Right lung (tissue), 10 donors: ENCODE measurements at places on chromosomes 1 and 21.

DNA sequence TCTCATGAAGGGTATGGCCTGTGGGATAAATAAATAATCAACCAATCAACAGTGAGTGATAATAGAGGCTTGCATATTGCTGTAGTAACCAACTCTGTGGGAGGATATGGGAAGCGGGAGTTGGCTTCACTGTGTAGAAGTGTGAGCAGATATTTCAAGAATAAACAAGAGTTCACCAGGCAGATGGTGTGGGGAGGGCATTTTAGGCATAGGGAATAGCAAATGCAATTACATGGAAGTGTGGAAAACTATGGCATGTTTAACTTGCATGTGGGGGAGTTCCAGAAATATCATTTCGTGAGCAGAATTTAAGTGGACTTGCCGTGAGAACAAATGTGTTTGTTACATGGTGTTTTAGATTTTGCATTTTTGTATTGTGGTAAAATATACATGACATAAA is 95.2 kb downstream of the SPATA46 start:
- DNase-seq = no peak

GRCh38 chr21:39444421-39445180 is 977 bp downstream of the LCA5L start:
- no peak for DNase-seq

GRCh38 chr1:219331424-219331823 is 157.7 kb downstream of the LYPLAL1 start:
- DNase-seq = no peak

- DNase-seq = no peak
Measured at GRCh38 chr1:240998024-240998423, 359.0 kb downstream of the RGS7 start.

- no peak for DNase-seq
Measured at GRCh38 chr1:202210385-202210784, 16.8 kb downstream of the LGR6 start.

DNA sequence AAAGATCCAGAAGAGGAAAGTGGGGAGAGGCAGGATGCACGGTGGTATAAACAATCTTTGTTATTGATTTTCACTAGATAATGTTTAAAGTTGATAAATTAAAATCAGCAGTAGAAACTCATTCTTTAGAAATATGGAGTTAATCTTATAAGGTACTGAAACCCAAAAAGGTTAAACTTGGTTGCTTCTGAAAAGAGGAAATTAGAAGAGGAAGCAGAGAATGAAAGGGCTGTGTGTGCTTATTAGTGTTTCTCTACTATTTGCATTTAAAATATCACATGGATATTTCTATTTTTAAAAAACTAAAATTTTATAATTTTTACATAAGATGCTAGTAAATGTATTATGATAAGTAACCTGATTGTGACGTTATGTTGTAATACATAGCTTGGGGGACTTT is 24.4 kb downstream of the C1orf141 start:
- DNase-seq = no peak

DNA sequence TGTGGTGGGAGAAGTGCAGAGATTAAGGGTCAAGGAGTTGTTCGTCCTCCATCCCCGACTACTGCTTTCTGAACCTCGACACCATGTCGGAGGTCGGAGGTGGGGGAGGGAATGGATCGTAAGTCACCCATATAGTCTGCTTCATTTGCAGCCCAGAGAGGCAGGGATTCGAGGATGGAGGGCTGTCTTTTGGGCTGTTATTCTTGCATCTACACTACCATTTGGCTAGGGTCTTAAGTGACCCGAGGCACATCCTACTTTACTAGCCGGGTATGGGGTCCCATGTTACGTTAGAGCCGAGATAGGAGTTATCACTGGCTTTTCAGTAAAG is 578 bp downstream of the USP21 start:
- DNase-seq = no peak

DNA sequence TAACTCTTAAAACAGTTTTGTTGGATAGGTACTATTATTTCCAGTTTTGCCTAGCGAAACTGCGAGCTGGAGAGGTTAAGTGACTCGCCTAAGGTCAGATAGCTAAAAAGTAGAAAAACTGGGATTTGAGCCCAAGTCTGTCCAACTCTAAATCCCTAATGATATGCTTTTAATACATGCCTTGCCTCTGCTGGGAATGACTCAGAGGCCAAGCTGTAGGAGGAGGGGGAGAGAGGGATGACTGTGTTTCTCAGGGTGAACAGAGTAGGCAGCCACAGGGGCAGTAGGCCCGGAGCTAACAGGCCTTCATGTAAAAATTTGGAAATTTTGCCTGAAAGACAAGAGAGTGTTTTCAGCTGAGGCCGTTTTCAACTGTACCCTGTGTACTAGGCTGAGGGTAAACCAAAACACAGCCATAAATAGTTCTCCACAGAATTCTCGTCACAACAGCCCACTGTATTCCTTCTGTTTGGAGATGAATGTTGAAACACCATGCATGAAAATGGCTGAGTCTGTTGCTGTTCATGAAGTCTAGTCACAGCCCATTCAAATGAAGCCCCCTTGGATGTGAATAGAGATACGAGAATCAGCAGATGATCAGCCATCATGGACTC is 107.5 kb upstream of the HOOK1 start:
- no peak for DNase-seq

DNA sequence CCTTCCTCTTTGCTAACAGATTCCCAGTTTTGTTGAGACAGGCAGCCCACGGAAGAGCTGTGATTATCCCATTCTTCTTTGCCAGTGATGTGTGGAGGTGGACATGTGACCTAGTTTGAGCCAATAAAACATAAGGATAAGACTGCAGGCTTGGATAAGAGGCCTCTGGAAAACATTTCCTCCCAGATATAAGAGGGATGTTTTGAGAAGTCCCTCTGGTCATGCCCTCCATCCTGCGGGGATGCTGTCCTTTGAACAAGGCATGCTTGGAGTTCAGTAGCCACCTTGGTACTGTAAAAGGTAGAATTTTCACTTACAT is 155.7 kb downstream of the TM2D1 start:
- no peak for DNase-seq

DNA sequence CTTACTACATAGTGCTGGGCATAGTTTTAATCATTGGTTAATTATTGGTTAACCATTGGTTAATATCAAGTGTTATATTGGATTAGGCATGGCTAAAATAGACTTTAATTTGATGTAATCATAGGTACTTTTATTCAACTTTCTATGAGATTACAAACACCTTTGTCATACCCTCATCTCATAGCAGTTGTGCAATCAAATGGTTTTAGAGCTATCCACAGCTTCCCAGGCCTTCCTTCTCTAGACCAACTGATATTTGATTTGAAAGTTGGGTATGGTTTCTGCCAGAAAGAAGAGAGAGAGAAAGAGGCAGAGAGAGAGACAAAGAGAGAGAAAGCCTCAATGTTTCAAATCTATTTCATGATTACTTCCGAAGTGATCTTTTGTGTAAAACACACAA is 9.6 kb upstream of the RGS1 start:
- no peak for DNase-seq
